Activated CD4-positive, CD25-positive, alpha-beta regulatory T cell treated with anti-CD3 and anti-CD28 coated beads, Interleukin-2, amount 50 U/mL, for 16 hours (primary cell): ENCODE measurements at places on chromosomes 6 and 20.

- no peak for DNase-seq
Observed at GRCh38 chr6:161295784-161296183, 21.9 kb upstream of the AGPAT4 start.

DNA sequence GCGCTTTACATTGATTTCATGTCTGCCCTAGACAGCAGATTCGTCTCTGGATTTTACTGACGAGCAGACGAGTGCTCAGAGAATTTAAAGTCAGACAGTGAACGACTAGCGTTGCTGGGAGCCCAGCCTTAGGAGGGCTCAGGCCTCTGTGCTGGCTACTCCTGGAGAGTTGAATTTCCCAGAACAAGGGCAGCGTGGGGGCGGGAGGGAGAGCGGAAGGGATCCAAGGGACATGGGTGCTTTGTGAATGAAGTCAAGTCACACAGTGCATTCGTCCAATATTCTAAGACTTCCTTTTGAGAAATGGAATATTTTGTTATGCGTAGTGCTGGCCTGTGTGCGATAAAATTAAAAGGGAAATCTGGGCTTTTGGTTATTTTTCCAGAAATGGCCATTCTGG lies 126.5 kb downstream of the MYLK4 start:
- no peak for DNase-seq

DNA sequence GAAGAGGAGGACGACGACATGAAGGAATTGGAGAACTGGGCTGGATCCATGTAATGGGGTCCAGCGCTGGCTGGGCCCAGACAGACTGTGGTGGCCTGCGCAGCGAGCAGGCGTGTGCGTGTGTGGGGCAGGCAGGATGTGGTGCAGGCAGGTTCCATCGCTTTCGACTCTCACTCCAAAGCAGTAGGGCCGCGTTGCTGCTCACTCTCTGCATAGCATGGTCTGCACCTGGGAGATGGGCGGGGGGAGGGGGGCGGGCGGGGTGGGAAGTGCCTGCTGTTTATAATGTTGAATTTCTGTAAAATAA lies 42.3 kb downstream of the CHMP4B start:
- DNase-seq, result no peak

DNA sequence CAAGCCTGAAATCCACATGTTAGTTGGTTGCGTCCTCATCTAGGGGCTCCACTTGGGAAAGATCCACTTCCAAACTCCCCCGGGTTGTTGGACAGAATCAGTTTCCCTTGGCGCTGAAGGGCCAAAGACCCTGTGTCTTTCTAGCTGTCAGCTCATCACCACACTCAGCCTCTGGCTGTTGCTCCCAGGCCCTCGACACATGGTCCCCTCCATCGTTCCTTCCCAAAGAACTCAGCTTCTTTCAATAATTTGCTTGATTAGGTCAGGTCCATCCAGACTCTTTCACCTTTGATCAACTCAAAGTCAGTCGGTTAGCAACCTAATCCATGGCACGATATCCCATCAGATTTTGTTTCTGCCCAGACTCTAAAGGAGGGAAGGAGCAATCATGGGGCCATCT lies 254.8 kb upstream of the SULF2 start:
- DNase-seq, result no peak

DNA sequence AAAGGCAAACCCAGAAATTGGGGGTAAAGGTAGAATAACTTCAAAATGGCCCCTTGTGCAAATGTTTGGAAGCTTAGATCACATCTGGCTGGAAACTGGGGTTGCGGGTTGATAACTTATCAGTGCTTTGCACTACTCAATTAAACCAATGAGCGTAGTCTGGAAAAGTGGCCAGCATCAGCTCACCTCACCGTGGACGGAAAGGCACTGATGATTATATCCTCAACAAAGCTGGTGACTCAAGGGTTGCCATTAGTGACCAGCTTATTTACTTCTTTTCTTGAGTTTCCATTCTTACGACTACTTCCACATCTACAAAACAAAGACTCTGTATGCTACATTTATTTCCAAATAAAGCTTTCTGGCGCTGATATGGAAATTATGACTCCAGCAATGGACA lies 198.5 kb upstream of the HEY2 start:
- no peak for DNase-seq

DNA sequence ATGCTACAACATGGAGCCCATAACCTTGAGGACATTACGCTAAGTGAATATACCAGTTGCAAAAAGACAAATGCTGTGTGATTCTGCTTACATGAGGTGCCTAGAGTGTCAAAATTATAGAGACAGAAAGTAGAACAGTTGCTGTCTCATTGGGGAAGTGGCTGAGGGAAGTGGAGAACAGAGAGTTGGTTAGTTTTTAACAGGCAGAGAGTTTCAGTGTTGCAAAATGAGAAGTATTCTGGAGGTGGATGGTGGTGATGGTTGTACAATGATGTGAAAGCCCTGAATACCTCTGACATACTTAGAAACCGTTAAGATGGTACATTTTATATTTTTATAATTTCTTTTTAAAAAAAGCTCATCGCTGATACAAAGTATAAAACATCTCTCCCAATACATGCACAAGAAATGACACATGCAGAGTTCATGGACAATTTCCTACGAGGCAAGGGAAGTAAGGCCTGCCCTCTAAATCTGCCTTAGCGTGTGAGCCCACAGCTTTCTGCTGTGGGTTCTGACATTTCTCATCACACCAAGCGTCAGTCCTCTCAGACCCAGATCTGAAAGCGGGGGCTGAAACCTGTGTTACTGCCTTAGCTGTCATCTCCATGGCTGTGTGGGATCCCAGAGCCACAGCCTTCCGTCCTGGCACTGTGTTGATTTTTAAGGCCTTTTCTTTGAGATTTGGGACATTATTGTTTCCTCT lies 126.0 kb downstream of the RNASET2 start:
- DNase-seq, result no peak

DNA sequence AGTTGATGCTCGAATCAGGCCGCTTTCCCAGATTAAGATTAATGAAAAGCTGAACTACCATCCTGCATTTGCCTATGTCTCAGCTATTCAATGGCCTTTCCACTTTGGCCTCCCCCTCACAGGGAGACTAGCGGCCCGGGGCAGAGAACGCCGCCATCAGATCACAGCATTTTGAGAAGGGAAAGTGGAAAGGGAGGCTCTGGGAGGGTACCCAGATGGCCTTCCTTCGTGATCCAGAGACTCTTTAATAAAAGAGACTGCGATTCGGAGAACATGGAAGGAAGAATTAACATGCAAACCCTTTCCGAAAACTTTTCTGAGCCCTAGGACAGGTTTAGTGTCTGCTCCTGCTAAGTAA lies 533 bp downstream of the MRPS18A start:
- DNase-seq, result no peak

- no peak for DNase-seq
Observed at GRCh38 chr6:168735268-168735949, 294.4 kb downstream of the SMOC2 start.

DNA sequence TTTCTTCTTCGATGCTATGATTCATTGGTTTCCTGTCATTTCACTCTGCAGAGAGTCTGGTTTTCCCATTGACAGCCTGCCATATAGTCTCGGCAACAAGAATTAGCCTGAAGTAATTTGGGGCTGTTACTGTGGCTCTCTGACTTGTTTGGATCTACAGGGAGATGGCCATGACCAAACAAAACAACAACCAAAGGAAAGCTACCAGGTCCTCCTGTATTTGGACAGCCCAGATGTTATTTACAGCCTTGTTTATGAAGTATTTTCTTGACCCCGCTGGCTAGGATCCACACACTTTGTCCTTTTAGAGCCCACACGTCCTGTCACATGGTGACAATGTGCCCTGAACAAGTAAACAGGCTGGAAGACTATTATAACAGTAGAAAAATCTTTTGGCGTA lies 111.4 kb upstream of the PREP start:
- DNase-seq, result no peak
